CD8-positive, alpha-beta memory T cell (primary cell): ENCODE measurements at places on chromosomes 11 and 22.

GRCh38 chr22:44357966-44358465 is 45.3 kb upstream of the SHISAL1 start:
- DNase-seq, result no peak

DNA sequence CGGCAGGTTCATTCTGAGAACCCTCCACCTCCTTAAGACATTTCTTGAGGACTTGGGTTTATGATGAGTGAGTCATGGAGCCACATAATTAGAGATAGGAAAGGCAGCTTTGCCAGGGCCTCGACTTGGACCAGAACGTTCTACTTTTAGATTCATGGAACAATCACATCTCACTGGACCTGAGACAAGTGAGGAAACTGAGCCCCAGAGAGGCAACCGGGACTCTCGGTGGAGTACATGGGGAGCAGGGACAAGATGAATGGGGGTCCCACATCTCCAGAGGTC is 59.5 kb downstream of the LINC01488 start:
- DNase-seq, result no peak

GRCh38 chr11:85748455-85748891 is 62.5 kb downstream of the SYTL2 start:
- DNase-seq, result no peak

DNA sequence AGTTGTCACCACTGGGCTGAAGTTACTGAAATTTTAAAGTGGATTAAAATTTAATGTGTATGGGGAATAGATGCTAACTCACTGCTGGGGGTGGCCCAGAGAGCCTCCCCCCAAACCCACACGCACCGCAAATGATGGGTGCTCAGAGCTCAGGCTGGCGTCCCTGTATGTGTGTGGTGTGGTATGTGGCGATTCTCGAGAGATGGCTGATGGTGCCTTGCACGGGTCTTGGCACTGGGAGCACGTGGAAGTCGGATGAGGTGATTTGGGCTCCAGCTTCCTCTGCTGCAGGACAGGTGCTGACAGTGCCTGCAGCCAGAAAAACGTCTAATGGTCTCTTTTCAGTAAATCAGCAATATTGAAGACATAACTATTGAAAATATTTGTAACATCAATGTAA is 1473.3 kb downstream of the TBC1D22A start:
- DNase-seq, result no peak

DNA sequence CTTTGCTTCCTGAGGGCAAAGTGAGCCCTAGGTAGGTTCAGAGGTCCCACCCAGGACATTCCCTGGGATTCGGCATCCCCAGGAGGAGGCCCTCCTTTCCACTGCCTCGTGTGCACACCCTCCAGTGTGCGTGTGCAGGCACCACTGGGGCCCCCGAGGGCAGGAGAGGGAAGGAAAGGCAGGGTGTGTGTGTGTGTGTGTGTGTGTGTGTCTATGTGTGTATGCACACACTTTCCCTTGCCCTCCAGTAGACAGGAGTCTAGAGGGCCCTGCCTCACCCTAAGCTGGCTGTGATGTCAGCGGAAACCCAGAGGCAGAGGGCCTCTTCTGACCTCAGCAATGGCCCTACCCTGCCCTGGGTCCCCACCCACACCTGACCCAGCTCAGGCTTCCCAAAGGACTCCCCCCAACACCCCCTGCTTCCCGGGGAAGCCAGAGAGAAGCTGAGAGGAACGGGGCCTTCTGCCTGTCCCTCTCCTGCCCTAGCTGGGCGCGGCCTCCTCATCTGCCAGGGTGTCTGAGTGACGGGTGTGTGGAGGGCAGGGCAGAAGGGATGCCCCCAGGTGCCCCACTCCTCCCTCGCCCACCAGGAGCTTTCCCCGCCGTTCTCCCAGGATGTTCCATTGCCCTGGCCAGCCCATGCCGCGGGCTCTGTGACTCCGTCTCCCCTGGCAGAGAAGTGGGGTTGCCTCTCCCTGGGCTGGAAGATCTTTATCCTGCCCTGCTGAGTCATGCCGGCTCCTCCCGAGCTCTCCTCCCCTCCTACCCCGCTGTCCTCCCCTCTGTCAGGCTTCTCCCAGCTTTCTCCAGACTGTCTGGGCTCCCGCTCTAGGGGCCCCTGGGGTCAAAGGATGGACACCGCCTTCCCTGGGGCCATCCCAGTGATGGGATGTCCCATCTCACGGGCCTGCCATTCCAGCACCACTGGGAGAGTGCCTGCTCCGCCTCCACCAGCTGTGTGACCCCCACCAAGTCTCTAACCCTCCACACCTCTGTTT is 6.0 kb upstream of the CLCF1 start:
- DNase-seq, result no peak

DNA sequence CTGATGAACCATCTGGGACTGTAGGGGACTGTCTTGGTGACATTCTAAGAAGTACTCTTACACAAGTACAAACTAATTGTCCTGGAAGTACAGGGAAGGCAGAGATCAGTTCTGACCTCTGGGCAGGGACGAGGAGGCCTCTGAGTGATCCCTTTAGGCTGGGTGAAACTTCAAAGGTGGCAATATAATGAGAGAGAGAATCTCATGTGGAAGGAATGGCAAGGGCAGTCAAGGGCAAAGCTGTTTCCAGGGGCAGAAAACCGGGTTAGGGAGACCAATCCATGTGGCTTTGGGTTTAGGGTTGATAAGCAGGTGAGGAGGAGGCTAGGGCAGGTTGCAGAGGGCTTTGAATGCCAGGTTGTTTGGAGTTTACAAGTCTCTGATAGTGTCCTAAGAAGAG is 21.3 kb upstream of the MYH9 start:
- DNase-seq, result no peak

DNA sequence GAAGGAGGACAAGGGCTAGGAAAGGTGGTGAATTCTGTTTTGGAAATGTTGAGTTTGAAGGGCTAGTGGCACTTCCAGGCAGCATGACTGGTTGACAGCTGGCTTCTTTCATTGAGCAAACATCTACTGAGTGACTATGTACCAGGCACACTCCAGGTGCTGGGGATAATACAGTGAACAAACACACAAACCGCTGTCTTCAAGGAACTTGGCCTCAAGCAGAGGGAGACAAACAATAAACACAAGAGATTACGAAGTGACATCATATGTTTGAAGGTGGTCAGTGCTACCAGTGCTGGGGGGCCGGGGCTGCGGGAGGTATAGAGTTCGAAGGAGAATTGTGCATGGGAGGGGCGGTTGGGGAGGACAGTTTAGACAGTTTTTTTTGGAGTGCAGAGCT is 197.0 kb upstream of the SORL1-AS1 start:
- no peak for DNase-seq

DNA sequence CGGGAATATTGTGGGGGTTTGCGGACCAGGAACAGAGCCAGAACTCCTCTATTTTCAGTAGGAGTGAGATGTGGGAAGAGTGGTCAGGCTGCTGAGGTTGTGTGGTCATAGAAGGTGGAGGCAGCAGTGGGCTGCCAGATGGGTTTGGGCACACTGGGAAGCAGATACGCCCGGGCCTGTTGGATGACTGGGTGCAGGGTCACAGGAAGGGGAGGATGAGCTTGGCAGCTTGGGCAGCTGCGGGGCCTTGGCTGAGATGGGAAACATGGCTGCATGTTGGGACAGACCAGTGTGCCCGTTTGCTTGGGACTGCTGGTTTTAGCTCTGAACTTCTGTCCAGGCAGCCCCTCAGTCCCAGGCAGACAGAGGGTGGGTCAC is 11.4 kb downstream of the SHANK3 start:
- DNase-seq, result no peak

DNA sequence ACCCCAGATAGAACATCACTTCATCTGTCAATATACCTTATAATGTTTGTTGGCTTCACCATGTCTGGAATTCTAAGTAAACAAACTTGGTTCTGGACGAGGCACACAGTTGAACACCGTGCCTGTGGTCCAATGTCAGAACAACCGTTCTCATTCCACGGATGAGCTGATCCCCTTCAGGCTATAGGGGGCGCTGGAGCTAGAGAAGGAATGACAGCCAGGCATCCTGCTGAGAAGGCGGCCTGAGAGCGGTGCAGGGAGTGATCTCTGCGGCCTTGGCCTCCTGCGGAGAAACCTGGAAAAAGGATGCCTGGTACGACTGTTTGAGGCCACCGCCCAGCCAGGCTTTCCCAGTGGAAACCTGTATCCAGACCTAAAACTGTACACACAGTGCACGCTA is 48.7 kb downstream of the FDX1 start:
- no peak for DNase-seq

GRCh38 chr11:41954034-41954433 is 494.6 kb upstream of the LRRC4C start:
- DNase-seq, result no peak

GRCh38 chr11:44866286-44866685 is 84.4 kb downstream of the TP53I11 start:
- DNase-seq, result no peak

DNA sequence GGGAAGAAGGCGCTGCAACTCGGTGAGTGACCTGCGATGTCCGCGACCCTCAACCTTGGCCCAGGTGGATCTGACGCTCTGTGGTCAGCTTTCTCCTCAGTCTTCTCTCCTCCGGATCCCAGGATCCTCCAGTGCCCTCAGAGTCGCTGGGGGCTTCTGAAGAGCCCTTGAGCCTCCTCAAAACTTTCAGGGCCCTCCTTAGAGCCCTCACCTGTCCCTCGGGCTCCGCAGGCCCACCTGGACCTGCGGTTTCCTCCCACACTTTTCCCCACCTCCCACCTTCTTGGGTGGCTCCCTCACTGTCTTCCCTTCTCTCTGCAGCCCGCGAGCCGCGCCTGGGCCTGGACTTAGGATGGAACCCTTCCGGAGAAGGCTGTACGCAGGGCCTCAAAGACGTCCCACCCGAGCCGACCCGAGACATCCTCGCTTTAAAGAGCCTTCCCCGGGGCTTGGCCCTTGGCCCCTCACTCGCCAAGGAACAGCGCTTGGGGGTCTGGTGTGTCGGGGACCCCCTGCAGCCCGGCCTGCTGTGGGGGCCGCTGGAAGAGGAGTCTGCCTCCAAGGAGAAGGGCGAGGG is 335 bp downstream of the ZNF408 start:
- DNase-seq, result no peak

DNA sequence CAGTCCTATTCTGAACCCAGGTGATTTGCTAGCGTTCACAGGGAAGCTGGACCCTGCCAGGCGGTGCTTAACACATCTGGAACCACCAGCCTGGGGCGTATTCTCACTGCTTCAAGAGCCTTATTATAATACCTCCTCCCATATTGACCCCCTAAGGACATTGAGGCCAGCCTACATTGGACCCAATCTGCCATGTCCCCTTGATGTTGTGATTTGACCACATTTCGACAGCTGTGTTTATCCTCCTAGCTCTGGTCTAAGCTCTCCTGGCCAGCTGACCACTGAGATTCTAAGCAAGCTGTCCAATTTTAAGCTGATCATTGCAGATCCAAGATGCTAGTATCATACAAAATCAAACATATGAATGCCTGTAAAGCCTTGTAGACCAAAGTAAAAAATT is 148.1 kb upstream of the BLID start:
- DNase-seq, result no peak

DNA sequence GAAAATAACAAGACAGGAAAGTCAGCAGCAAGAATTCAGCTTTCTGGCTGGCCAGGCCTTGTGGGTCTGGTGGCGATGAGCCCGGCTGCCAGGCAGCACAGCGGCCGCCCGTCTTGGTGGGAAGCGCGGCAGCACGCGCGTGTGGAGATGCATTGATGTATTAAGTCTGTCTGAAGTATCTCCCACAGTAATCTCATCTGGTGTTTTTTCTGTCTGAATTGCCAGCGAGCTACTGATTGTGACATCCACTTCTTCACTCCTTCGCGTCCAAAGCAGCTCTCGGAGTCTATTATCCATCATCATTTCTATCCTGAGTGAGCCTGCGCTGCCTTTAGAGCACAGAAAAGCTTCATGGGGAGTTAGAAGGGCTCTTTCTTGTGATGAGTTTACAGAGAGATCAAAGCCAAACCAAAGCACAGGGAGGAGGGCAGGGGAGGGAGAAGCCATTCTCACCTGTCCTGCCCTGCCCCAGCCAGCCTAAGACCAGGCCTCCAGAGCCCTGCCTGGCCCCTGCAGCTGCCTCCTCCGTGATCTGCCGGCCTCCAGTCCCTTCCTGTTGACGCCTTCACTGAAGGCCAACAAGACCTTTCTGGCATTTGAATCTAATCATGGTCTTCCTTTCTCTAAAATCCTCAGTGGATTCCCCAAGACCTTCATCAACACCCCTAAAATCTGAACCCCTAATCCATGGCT is 1419.0 kb downstream of the TBC1D22A start:
- DNase-seq, result no peak

DNA sequence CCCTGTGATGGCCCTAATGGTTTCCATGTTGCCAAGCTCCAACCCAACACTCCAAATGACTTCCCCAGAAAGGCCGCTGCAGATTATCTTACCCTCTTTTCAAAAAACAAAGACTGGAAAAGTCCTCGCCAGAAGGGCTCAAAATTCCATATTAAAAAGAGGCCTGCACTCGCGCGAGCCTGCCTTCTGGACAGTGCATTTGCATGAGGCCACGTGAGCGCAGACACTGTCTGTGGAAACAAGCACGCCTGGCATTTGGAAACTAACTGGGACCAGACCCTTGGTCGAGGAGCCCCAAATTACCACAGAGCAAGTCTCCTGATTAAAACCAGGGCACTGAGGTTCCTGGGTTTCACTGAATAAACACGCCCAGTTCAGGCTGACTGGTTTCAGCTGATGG is 42.9 kb downstream of the ABTB2 start:
- DNase-seq, result no peak

DNA sequence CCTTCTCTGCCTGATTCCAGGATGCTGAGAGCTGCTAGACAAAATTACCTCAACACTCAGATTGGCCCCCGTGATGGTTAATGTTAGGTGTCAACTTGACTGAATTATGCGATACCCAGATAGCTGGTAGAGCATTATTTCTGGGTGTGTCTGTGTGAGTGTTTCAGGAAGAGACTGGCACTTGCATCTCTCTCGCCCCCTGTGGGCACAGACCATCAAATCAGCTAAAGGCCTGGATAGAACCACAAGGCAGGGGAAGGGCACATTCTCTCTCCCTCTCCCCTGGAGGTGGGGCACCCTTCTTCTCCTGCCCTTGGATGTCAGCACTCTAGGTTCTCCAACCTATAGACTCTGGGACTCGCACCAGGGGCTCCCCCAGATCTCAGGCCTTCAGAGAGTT is 79.7 kb downstream of the KIRREL3 start:
- no peak for DNase-seq

DNA sequence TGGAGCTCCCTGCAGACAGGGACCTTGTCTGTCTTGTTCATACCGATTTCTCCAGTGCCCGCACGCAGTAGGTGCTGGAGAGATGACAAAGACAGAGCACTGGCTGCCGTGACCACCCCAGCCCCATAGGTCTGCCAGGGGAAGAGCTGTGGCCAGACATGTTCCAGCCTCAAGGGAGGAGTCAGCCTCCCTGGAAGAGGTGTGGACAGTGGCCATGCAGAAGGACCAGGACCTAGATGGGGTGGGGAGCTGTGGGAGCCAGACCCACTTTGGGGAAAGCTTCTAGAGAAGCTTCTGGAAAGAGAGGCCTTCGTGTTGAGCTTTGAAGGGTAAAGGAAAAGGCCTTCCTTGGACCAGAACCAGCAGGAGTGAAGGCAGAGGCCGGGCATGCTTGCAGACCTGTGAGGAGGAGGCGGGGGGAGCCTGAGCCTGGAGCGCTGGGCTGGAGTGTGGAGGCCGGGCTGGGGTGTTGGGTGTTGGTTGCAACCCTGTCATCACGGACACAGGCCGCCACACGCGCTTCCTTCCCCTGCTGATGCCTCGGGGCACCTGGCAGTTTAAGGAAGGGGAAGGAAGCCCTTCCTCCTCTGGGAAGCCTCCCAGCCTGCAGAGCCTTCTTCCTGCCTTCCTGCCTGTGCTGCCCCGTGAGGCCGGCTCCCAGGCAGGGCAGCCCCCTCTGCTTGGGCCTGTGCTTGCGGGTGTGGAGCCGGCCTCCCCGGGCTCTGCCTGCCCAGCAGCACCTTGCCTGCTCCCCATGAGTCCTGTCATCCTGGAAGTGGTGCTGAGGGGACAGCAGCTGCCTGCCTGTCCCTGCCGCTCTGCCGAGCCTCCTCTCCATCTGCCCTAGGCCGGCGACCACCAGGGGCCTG is 12.3 kb downstream of the RELT start:
- DNase-seq, result no peak
